ENCODE measurements at places on chromosomes 1 and 21.

DNA sequence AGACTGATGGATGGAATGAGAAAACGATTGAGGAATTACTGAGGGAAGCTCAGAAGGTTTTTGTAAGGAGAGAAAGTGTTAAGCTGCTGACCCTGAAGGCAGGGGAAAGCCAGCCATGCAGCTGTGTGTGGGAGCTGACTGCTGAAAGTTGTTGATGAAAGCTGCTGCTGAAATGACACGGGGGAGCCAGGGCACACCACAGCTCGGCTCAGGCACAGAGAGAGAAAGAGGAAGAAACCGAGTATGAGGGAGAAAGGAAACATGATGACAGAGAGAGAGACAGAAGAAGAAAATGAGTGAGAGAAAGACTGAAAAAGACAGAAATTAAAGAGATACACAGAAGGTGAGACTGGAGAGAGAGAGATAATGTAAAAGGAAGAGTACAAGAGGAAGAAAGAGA lies 115.5 kb downstream of the LRRC53 start:
- DNase-seq = no peak

- DNase-seq = no peak
Observed at GRCh38 chr1:223330466-223330865, 33.5 kb downstream of the SUSD4 start.

- no peak for DNase-seq
Observed at GRCh38 chr1:46411601-46412341, 17.7 kb downstream of the FAAH start.

- no peak for DNase-seq
Observed at GRCh38 chr1:203037509-203038190, 11.4 kb downstream of the PPFIA4 start.

DNA sequence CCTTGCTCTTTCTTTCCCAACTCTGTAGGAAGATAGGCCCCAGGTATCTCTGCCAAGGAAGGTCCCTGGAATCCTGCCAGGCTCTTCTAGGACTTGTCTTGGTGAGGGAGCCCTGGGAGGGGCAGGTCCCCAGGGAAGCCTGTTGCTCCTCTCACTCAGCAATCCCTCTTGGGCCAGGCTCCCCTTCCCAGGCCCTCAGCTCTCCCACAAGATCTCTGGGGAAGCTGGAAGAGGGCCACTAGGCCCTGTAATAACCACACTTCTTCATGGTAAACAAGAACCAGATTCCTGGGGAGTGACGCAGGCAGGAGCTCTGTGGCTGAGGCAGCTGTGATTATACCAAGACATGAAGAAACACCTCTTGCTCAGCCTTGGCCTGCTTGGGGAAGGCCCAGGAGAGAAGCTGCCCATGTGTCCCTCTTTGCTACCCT lies 9.9 kb upstream of the MAPKAPK2 start:
- no peak for DNase-seq

GRCh38 chr1:116257341-116257767 lies 115.7 kb upstream of the ATP1A1 start:
- no peak for DNase-seq

- DNase-seq = no peak
Observed at GRCh38 chr1:67190410-67190809, 24.2 kb downstream of the IL23R start.

GRCh38 chr1:227780101-227781044 lies 35.1 kb upstream of the PRSS38 start:
- DNase-seq = no peak

- no peak for DNase-seq
Observed at GRCh38 chr1:119005724-119006405, 17.7 kb upstream of the TBX15 start.

Measured in stimulated activated CD4-positive, alpha-beta T cell treated with anti-CD3 and anti-CD28 coated beads, Interleukin-1b, Interleukin-23, amount 100 ng/mL, for 1 hour (primary cell).